ENCODE measurements at places on chromosomes 6 and 20.
A peak's percentile ranks its signal among the peaks of the same experiment; 100 is the strongest.

- no peak for DNase-seq
These were observed 66.2 kb downstream of the ARMC2 start for GRCh38 chr6:108914235-108915022.

GRCh38 chr6:23268348-23268747 is 699.0 kb downstream of the HDGFL1 start:
- DNase-seq, result no peak

DNA sequence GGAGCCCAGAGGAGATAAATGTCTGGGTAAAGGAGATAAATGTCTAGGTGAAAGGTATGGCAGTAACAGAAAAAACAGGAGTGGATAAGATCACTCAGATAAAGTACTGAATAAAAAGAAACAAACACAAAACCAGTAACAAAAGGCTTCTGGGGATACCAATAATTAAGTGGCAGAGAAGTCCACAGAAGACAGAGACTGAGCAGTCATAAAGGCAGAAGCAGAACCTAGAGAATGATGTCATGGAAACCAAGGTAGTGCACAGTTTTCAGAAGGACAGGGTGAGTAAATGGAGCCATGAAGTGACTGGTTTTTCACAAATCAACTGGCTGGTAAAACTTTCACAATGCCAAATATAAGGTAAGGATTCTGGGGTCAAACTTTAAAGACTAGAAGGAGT is 80.9 kb upstream of the PLN start:
- no peak for DNase-seq

- DNase-seq, result no peak
These were observed 207.0 kb downstream of the THBS2 start for GRCh38 chr6:169046483-169047192.

DNA sequence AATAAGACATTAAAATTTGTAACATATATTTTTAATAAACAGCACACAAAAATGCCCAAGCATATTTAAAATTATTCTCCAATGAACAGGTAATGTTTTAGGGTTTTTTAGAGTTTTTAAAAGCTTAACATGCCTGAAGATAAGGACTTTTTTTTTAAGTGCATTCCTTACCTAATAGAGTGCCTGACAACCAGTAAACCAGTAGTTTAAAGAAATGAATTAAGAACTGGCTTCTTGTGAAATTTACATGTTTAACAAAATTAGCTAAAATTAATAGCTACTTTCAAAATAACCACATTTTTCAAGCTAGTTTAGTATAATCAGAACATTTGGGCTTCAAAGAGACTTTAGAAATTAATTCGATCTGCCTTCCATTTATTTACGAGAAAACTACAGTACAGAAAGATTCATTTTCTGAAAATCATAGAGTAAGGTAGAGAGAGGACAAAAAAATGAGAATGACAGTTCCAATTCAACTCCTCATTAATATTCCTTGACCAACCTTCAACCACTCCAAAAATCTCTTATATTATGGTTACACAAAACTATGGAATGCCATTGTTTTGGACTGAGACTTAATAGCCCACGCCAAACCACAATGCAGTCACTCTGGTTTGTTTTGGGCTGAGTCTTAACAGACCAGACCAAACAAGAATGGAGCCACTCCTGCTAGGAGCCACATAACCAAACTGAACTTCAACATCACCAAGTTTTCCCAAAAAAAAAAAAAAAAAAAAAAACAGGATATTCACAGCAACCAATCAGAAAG is 5.7 kb upstream of the PLN start:
- no peak for DNase-seq

DNA sequence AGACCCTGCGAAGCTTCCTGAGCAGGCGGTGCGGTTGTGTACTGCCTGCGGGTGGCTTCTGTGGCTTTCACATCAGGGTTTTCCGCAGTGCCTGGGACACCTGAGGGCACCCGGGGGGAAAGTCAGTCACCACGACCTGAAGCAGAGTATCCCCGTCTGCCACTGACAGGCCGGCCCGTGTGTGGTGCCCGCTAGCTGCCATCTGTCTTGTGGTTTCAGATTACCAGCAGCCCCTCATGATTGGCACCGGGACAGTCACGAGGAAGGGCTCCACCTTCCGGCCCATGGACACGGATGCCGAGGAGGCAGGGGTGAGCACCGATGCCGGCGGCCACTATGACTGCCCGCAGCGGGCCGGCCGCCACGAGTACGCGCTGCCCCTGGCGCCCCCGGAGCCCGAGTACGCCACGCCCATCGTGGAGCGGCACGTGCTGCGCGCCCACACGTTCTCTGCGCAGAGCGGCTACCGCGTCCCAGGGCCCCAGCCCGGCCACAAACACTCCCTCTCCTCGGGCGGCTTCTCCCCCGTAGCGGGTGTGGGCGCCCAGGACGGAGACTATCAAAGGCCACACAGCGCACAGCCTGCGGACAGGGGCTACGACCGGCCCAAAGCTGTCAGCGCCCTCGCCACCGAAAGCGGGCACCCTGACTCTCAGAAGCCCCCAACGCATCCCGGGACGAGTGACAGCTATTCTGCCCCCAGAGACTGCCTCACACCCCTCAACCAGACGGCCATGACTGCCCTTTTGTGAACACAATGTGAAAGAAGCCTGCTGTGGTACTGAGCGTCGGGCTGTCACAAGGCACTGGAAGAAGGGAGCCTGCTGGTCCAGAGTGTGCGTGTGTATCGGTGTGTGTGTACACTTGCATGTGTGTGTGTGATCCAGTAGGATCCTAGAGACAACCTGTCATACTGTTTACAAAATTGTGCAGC is 54.4 kb downstream of the GOPC start:
- DNase-seq, result peak; percentile 66

DNA sequence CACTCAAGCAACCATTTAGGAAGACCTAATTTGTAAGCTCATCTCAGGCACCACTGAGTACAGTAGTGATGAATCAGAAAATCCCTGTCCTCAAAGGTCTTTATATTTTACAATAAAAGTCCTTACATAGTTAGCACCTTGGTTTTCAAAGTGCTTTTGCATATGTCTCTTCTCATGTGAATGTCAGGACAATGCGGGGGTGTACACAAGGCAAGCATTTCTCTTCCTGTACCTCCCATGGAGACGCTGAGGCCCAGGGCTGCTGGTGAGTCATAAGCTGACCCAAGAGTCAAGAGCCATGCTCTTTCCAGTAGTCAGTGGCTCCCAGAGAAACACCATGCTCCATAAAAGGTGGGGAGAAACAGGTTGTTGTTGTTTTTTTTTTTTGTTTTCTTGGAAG is 174.0 kb downstream of the GJA10 start:
- no peak for DNase-seq

GRCh38 chr6:166346965-166347364 is 4.6 kb upstream of the SFT2D1 start:
- no peak for DNase-seq

GRCh38 chr20:61516346-61517208 is 264.5 kb downstream of the CDH4 start:
- DNase-seq, result no peak

GRCh38 chr6:162108041-162108440 is 619.5 kb downstream of the PRKN start:
- DNase-seq, result no peak

DNA sequence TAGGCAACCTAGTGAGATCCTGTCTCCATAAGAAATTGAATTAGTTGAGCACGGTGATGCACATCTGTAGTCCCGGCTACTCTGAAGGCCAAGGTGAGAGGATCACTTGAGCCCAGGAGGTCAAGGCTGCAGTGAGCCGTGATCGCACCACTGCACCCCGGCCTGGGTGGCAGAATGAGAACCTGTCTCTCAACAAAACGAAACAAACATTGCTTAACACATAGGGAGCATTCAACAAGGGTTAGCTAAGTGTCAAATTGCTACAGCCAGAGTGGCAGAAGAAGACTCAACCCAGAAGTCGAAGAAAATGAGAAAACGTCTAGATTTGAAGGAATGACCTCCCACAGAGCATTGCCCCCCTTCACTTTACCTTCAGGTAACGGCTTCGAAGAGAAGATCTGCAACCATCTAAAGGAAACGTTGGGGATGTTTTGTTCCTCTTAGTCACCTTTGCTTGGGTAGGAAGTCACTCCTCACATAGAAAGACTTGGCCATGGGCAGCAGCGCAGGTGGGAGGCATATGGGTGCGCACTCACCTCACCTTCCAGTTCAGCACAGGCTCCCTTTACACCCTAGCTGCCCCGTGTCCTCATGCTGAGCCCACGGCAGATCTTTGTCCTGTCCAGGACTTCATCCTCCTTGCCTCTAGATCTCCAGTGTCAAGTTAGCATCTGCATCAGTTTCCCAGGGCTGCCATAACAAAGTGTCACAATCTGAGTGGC is 63.7 kb upstream of the SHLD1 start:
- DNase-seq, result no peak

DNA sequence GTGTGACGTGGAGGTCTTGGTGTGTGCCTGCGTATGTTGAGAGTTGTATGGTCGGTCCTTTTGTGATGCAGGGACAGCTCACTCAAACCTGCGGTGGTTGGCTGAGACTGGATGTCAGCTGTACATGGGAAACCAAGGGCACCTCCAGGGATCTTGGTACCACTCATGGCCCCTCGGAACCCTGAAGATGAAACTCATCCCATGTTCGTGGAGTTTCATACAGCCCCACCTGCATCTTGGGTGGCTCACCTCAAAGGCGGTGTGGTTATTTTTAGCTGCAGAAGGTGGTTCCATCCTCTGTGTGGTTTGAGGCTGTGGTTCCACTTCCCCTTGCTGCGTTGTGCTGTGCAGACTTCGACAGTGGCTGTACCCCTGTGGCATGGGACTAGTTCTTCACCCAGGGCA is 52.6 kb upstream of the SLC22A1 start:
- DNase-seq, result no peak

DNA sequence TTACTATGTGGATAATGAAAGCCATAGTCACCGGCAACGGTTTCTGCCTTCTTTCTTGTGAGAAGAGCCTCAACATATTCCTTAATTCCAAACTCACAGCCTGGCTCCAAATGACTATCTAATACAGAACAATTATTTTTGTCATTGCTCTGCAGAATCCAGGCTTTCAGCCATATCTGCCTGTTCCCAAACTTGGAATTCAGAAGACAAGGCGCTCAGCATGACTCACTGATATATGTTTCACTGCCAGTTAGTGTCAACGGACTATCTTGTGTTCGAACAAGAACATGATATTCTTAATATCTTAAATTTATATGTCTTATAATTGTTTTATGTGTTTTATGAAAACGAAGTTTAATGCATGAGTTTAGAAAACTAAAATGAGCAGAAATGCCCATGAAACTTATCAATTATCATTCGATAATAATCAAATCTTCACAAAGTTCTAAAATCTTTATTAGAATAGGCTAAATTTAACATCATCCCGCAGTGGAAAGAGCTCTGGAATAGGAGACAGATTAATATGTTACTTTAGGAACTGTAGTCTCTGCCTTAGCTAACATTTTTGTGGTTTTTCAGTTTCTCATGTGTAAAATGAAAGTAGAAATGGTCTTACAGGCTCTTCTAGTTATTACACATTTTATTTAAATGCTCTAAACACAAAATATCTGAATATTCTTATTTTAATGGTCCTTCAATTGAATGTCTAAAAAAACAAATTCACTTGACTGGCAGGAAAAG is 669.3 kb upstream of the GJE1 start:
- no peak for DNase-seq

GRCh38 chr6:165232731-165233488 is 76.5 kb downstream of the C6orf118 start:
- DNase-seq, result no peak

GRCh38 chr6:170030284-170030815 is 260.5 kb downstream of the DLL1 start:
- DNase-seq, result no peak

DNA sequence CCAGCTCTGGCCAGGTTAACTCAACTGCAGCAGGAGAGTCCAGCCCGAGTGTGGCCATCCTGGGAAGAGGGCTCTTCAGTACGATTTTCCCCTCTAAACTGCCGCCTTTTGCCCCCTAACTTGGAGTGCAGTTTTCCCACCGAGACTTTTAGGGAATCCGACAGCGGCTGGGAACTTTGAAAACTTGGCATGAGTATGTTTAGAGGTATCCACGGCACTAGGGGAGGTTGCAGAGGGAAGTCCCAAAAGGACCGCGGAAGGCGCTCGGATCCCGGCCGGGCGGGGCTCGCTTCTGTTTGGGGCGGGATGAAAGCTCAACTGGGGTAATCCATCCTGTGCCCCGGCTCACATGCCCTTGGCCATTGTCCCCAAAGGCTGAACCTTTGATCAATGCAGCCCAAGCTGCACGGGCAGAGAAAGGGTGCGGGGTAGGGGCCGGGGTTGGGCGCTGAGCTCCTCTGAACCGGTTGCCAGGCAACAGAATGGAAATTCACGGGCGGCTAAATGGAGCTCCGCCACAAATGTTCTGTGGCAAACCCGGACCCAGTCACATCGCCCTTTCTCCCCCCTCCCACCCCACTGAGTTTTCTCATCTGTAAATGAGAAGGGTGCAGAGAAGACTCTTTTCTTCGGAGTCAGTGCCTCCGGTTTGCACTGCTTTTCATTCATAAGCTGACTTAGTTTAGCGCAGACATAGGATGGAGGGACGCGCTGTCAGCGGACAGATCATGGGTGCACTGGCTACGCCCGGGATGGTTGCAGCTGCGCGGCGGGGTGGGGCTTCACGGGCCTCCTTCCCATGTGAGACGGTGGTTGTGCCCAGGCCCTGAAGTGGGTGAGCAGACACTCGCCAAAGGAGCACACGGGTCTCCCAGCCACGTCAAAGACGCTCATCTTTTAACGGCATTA is 2.3 kb downstream of the BMP6 start:
- DNase-seq, result peak; percentile 39

GRCh38 chr20:46128310-46129151 is 10.4 kb downstream of the CD40 start:
- no peak for DNase-seq

DNA sequence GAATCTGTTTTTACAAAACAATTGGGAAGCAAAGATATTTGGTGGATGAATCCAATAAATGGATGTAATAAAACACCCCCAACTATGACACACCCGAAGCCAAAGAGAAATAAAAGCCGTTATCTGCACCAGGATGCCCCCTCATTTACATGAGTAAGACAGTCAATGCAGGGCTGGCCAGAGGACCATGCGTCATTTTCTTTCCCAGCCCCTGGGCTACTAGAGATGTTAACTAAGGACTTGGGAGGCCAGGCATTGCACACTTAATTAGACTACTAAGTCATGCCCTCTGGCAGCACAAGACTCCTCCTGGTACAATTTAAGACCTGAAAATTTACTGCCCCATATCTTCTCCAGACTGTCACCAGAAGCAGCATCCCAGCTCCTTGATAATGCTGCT is 3.2 kb downstream of the LEMD2 start:
- DNase-seq, result no peak

- DNase-seq, result no peak
These were observed 66.7 kb upstream of the SLC22A1 start for GRCh38 chr6:160054913-160055312.

DNA sequence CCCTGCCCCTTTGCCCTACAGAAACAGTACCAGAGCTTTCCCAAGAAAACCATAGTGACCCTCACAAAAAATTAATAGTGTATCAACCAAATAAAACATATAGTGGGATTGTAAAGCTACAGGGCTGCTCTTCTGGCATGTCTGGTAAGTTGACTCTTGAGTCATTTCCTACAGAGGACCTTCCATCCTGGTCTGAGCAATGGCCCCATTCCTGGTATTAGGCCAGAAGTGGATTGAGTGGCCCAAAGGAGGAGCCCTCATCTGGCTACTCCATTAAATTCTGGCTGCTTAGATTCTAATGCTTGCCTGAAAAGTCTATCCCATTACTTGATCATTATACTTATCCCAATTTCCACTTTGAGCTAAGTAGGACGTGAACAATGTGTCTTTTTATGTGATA is 150.9 kb upstream of the HMGN3 start:
- no peak for DNase-seq
